ENCODE measurements at places on chromosomes 13 and 19. TPM values are rescaled to one million over a fixed set of nuclear protein-coding genes. Genes with fewer than 3 reads are reported as not detected.

GRCh38 chr13:67299072-67299635 lies 69.0 kb upstream of the PCDH9 start:
- no peak for DNase-seq

- no peak for DNase-seq
Measured at GRCh38 chr19:48756212-48756611, 888 bp downstream of the FGF21 start.

DNA sequence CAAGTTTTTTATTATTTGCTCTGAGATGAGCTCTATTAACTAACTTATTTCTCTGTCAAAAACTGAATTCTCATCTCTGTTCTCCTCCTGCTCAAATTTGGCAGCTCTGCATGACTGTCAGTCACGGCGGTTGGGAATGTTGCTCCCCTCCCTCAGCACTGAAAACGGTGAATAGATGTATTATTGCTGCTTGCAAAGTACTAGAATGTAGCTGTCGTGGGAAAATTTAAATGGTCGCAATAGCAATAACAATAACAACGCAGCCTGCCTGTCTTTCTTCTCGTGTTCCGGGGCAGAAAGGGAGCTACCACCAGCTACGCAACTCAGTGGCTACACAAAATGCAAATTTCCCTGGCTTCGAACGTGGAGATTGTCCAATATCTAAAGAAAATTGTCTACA lies 125.6 kb upstream of the FRY start:
- no peak for DNase-seq

DNA sequence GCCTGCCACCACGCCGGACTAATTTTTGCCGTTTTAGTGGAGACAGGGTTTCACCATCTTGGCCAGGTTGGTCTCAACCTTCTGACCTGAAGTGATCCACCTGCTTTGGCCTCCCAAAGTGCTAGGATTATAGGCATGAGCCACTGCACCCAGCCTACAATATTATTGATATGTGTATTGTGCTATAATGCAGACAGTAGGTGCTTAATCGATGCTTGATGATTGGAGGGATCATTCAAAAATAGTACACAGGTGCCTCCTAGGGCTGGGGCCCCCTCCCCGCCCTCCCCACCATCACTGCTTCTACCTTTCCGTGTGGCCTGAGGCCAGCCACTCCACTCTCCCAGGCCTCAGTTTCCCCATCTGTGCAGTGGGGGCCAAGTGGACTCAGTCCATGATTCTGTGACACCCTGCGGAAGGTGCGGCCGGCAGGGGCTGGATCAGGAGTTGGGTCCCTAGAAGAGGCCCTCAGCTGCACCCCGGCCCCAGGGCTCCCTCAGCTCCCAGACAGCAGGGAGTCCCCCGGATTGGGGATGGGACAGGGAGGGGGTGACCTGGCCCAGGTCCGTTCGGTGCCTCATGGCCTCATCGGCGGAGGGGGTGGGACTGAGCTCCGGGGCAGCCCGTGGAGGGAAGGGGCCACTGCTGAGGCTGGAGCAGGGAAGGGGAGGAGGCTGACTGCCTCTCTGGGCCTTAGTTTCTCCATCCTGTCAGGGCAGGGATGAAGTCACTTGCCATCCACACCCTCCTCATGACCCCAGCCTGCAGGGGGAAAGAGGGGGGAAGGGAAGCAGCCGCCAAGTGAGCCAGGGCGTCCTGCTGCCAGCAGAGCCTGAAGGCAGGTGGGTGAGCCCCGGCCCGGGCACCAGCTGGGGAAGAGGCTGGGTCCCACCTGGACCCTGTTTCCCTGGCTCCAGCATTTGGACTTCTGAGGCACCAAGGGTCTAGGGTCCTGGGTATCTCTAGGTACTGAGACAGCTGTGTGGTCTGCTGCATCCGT lies 1.2 kb downstream of the ADAMTSL5 start:
- DNase-seq, result no peak

DNA sequence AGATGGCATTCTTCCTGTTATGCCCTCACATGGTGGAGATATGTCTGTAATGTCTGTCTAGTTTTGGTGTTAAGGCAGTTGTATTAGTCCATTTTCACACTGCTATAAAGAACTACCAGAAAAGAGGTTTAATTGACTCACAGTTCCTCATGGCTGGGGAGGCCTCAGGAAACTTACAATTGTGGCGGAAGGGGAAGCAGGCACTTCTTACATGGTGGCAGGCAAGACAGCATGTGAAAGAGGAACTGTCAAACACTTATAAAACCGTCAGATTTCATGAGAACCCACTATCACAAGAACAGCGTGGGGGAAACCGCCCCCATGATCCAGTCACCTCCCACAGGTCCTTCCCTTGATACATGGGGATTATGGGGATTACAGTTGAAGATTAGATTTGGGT lies 3.2 kb downstream of the ZNF441 start:
- no peak for DNase-seq

GRCh38 chr19:3265432-3265831 lies 41.0 kb downstream of the CELF5 start:
- no peak for DNase-seq

GRCh38 chr13:27973291-27973690 lies 4.2 kb upstream of the CDX2 start:
- DNase-seq, result no peak

GRCh38 chr19:9306443-9306842 lies 3.2 kb downstream of the ZNF699 start:
- DNase-seq, result no peak

GRCh38 chr19:4870025-4870700 lies 2.7 kb upstream of the PLIN3 start:
- no peak for DNase-seq

DNA sequence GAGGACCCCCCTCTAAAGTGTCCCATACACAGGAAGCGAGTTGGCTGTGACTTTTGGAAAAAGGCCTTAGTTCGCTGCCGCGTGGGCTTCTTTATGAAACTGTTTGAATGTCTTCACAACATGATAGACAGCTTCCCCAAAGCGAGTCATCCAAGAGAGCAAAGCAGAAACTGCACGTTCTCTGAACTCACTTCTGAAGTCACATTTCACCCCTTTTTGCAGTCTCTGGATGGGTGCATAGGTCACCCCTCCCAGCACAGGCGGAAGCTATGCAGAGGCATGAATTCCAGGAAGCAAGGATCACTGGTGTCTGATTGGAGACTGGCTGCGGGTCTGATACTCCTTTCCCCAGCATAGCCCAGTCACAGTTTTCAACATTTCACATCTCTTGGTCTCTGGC lies 10.6 kb downstream of the GPI start:
- no peak for DNase-seq

GRCh38 chr19:17575871-17576757 lies 20.7 kb downstream of the COLGALT1 start:
- DNase-seq, result no peak

- DNase-seq, result no peak
Measured at GRCh38 chr13:28012896-28013295, 24.4 kb upstream of the URAD start.

DNA sequence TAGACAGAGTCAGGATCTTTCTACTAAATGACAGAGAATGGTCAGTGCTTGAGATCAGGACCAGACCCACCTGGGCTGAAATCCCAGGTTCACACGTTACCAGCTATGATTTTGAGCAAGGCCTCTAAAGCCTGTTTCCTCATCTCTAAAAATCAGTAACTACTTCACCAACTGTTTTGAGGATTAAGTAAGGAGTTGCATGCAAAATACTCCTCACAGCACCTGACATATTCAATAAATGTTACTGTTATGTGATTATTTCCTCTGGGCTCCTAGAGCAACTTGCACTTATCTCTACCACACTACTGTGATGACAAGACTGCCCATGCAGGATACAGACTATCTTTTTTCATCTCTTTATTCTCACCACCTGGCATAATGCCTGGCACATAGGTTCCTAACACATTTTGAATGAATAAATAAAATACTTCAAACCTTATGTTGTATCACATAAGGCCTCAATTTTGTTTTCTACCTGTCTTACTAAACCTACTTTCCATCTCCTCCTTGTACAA lies 1.8 kb downstream of the KATNAL1 start:
- no peak for DNase-seq

GRCh38 chr13:79703772-79704171 lies 222.8 kb downstream of the NDFIP2 start:
- no peak for DNase-seq

GRCh38 chr13:33554919-33555791 lies 262.8 kb upstream of the RFC3 start:
- no peak for DNase-seq

- no peak for DNase-seq
Measured at GRCh38 chr19:4598712-4599111, 39.2 kb upstream of the SEMA6B start.

- no peak for DNase-seq
Measured at GRCh38 chr13:52127378-52127777, 1.5 kb downstream of the NEK5 start.

- no peak for DNase-seq
Measured at GRCh38 chr19:6412447-6413091, 12.0 kb downstream of the KHSRP start.

GRCh38 chr13:111517641-111518010 lies 197.2 kb downstream of the TEX29 start:
- no peak for DNase-seq

- DNase-seq, result no peak
Measured at GRCh38 chr13:85223883-85224656, 575.1 kb downstream of the SLITRK6 start.

DNA sequence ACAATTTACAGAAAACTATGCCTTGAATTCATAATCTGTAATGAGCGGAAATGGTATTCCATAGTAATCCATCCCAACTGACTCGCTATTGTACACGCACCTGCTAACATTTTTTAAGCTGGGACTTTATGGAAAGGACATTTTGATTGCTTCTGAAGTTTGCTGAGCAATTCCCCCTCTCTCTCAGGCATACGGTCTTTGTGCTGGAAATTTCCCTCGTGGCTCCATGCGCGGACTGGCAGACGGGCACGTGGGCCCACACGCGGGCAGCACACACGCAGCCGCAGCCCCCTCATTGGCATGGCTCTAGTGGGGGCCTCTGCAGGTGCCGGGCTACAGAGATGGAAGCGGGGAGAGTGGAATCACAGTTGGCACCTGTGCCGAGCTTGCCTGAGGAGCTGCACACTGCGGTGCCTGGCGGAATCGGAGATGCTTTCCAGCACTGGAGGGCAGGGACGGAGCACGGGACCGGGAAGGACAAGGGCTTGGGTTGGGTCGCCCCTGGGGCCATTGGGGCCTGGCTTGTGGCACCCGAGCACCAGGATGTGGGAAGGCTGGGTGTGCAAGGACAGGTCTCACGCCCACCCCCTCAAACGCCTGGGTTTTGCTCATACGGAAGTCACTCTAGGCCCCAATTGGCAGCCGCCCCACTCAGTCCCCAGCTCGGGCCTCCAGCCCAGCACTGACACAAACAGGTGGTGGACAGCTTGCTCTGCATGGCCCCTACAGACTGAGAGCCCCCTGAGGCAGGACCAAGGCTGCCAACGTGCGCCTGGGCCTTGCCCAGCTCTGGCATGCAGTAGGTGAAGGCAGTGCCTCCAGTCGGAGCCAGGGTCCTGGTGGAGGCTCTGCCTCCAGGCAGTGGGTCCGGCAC lies 30.2 kb upstream of the CCNE1 start:
- no peak for DNase-seq

DNA sequence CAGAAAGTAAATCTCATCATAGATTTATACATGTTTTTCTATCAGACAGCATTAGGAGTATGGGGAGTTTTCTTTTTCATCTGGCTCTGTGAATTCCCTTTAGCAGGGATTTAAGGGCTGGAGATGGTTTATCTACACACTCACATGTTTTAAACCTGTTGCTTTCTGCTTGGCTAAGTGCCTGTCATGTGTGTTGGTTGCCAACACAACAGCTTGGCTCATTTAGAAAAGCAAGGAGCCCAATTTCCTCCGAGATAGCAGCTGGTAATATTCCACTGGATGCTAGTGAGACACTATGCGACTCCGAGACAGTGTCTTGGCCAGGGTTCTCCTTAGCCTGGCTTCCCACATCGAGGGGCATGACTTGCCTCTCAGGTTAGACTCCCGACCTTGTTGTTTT lies 83.3 kb downstream of the KLF5 start:
- no peak for DNase-seq

GRCh38 chr19:7606289-7606688 lies 10.6 kb downstream of the CAMSAP3 start:
- DNase-seq, result no peak

DNA sequence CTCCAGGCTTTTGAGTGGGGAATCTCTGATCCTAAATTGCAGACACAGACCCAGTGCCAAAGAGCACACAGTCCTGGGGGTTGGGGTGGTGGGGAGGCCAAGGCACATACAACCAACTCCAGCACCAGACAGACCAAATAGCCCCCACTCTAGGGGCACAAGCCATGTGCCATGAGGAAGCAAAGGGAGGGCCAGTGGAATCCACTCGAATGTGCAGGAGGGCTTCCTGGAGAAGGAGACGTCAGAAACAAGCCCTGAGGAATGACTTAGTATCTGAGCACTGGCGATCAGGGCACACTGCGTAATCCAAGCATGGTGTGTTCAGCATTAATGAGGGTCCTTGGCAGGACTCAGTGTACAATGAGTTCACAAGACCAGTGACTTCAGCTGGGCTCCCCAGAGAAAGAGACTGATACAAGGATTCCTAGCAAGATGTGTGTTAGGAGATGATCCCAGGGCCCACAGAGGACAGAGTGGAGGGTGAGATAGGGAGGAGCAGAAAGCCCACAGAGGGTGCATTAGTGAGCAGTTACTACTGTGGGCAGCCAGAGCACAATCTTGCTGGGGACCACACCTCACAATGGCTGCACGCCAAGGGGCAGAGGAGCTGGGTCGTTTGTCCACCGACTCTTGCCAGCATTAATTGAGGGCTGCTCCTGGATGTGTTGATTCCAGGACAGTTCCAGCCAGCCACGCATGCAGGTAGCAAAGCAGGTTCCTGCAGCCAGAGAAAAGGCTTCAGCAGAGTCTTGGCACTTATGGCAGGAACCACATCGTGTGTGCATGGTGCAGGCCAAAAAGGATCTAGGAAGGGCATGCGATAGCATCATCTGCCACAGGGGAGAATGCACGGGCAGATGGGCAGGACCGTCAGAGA lies 152.6 kb upstream of the VSTM2B start:
- no peak for DNase-seq

Gene CEBPA
- 3.6 TPM for polyA plus RNA-seq

Gene SLC25A41
- 0.69 TPM for polyA plus RNA-seq

Gene CHAMP1
- polyA plus RNA-seq, result 31.3 TPM

Gene ADAMTS10
- 32.5 TPM for polyA plus RNA-seq

Gene INSL3
- 0.21 TPM for polyA plus RNA-seq

Gene SLC15A1
- polyA plus RNA-seq, result 8.7 TPM

Gene IRGC
- not detected for polyA plus RNA-seq

Gene SPIB
- 0.74 TPM for polyA plus RNA-seq

Gene KCTD12
- polyA plus RNA-seq, result 137 TPM

Gene VAV1
- polyA plus RNA-seq, result 1.9 TPM

Gene LGALS14
- polyA plus RNA-seq, result not detected

Gene INAFM1
- polyA plus RNA-seq, result 5.6 TPM

Gene ACER1
- polyA plus RNA-seq, result 0.10 TPM

Gene ACP7
- 0.79 TPM for polyA plus RNA-seq

All from left renal pelvis (tissue), 4 donors.